ENCODE measurements at places on chromosomes 12 and 14. TPM values are rescaled to one million over a fixed set of nuclear protein-coding genes. Genes with fewer than 3 reads are reported as not detected.

The CLEC1B gene
- not detected for total RNA-seq

The NAV3 gene
- total RNA-seq = 37.8 TPM

The RAD51AP1 gene
- total RNA-seq = 23.4 TPM

The BICDL1 gene
- total RNA-seq = not detected

The KRT81 gene
- total RNA-seq = not detected

The TCL1A gene
- total RNA-seq = not detected

The KCNH3 gene
- total RNA-seq = 0.18 TPM

Data from endothelial cell of umbilical vein (primary cell).